ENCODE measurements at places on chromosomes 1 and 21.

GRCh38 chr1:1230656-1231399 is 973 bp downstream of the SDF4 start:
- no peak for DNase-seq

- no peak for DNase-seq
These were observed 81.1 kb upstream of the TSPAN2 start for GRCh38 chr1:115170377-115170776.

DNA sequence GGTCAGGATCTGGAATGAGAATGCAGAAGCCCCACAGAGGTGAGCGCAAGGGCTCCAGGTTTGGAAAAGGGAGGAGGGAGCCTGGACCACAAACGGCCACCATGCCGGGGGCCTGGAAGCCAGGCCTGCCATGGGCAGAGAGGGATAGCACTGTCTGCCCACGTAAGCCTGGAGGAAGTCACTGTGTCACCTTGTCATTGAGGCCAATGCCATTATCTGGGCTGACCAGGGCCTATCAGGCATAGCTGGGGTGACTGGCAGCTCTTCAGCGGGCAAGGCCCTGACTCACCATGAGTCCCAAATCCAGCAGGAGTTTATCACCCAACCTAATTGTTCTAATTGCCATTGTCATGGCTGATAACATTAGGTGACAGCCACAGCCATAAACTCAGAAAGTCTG is 84.6 kb downstream of the MATN1 start:
- DNase-seq = no peak

DNA sequence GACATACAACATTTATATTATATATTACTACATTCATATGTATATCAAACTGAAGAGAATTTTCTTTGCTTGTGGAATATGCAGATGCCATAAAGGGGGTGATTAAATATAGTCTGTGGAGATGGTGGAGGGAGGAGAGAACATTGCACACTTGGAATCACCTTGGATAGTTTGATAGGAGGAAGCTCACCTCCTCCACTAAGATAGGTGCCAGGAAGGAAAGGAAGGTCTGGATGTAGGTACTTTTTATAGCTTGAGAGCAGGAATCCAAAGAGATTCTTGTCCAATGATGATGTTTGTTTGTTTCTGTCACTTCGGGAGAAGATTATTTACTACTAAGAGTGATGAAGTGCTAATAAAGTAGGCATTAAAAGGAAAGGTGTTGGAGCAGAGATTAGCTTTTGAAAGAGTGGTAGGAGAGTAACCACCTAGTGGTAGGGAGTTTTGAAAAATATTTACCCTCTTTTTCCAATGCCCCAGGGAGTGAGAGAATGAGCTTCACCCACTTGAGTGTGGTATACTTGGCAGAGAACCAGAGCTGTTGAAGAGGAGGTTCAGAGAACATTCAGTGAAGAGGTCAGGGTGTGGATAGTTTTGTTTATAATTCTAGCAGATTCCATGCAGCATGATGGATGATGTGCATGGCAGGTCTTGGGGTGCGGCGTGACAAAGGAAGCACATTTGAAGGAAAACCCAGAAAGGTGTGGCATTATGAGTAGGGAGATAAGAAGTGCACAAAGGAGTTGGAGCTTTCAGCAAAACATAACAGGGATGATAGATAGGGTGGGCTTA is 145.0 kb downstream of the PATJ start:
- DNase-seq = no peak

DNA sequence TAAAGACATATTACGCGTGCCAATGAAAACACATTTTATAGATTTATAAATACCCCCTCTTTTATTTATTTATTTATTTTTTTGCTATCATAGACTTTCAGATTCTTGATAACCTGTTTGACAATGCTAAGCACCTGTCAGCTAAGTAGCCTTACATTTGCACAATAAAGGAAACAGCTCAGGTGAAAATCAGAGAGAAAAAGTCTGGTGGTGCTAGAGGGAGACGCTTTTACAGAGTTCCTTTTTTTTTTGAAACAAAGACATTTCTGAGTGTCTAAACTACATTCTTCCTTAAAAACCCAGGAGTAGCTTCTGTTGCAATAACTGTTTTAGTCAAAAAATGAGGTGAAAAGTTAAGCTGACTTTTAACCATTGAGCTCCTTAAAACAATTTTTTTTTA is 1611.6 kb downstream of the NCAM2 start:
- no peak for DNase-seq

- no peak for DNase-seq
These were observed 1.8 kb upstream of the KIF1B start for GRCh38 chr1:10208537-10208936.

DNA sequence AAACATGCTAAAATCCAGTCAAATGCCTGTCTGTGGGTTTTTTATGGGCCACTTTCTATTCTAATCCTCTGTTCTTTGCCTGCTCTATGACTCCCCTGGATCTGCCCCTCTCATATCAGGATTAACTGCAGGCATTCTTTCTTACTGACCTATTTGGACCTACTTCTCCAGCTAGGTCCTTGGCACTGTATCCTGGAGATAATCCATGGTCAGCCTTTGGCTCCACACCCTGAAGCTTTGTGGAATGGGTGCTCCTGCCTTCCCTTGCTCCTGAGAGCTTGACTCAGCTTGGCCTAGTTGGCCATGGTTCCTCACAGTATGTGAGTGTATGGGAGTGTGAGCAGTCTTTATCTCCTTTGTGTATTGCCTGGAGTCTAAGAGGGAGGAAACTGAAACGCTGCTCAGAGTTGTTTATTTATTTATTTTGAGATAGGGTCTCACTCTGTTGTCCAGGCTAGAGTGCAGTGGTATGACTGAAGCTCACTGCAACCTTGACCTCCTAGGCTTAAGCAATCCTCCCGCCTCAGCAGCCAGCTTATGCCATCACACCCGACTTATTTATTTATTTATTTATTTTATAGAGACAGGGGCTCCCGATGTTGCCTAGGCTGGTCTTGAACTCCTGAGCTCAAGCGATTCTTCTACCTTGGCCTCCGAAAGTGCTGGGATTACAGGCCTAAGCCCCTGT is 28.7 kb upstream of the CDC14A start:
- DNase-seq = no peak

GRCh38 chr1:91278754-91279153 is 125.9 kb downstream of the HFM1 start:
- DNase-seq = no peak

GRCh38 chr1:181513786-181514297 is 30.5 kb downstream of the CACNA1E start:
- no peak for DNase-seq

GRCh38 chr1:205680073-205680851 is at the start of gene SLC45A3:
TSS of gene SLC45A3 (minus strand) at chr1:205680509. CDS start at chr1:205664656, 15,853 bp downstream.
- DNase-seq = peak; percentile 24

- DNase-seq = peak; percentile 43
These were observed 38.0 kb downstream of the ZBTB8OS start for GRCh38 chr1:32612189-32612881.

DNA sequence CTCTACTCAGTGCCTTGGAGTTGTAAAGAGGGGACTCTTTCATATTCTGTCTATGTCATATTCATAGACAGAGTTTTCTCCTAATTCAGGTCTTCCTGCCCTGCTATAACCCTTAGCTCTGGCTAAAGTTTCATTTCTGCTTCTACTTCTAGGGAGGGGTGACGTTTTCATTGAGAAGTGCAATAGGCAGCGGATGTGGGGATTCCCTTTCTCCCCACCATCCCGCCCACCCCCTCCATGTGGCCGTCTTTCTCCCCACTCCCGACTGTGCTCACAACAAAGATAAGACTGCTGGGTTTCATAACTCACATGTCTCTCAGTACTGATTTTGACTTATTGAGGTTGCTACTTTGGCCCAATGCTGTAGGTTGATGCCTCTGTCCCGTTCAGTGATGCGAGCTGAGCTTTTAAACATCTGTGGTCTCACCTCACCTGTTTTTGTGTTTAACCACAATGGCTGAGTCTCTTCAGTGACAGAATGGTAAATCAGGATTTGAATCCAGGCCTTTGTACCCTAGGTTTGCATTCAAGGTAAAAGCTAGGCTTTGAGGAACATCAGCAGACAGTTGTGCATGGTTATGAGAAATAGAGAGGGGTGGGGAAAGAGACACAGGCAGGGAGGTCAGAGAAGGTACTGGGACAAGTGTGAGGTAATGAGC is 7.8 kb upstream of the KIF14 start:
- peak; percentile 54 for DNase-seq

DNA sequence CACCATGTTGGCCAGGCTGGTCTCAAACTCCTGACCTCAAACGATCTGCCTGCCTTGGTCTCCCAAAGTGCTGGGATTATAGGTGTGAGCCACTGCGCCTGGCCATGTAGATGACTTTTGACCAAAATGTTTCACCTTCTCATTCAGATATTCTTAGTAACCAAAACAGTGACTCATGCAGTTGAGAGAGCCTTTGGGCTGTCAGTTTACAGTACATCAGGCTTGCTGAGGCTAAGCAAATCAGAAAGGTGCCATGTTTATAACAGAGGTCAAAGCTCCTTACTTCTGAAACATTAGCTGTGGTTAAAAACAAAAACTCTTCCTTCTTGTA is 21.0 kb downstream of the CNIH4 start:
- peak; percentile 30 for DNase-seq

GRCh38 chr21:33780631-33781030 is 135.0 kb downstream of the ATP5PO start:
- DNase-seq = no peak

- DNase-seq = no peak
These were observed 127.9 kb downstream of the TIAM1 start for GRCh38 chr21:31216206-31216605.

DNA sequence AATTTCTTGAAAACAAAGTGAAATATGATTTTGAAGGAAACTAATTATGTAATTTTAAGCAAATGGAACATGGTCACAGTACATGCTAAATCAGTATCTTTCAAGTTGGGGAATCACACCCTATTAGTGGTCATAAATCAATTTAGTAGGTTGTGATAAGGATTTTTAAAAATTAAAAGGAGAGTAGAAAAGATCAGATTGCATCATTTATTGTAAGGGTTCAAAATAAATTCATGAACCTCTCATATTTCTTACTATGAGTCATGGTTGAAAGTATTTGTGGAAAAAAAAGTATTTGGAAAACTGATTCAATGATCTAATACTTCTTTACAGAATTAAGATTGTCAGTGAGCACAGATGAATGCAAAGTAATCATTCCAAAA is 14.6 kb downstream of the ADSS2 start:
- no peak for DNase-seq

- DNase-seq = no peak
These were observed 189.8 kb upstream of the LYPLAL1 start for GRCh38 chr1:218983848-218984247.

GRCh38 chr21:35019631-35020032 is 29.5 kb downstream of the RUNX1 start:
- no peak for DNase-seq

DNA sequence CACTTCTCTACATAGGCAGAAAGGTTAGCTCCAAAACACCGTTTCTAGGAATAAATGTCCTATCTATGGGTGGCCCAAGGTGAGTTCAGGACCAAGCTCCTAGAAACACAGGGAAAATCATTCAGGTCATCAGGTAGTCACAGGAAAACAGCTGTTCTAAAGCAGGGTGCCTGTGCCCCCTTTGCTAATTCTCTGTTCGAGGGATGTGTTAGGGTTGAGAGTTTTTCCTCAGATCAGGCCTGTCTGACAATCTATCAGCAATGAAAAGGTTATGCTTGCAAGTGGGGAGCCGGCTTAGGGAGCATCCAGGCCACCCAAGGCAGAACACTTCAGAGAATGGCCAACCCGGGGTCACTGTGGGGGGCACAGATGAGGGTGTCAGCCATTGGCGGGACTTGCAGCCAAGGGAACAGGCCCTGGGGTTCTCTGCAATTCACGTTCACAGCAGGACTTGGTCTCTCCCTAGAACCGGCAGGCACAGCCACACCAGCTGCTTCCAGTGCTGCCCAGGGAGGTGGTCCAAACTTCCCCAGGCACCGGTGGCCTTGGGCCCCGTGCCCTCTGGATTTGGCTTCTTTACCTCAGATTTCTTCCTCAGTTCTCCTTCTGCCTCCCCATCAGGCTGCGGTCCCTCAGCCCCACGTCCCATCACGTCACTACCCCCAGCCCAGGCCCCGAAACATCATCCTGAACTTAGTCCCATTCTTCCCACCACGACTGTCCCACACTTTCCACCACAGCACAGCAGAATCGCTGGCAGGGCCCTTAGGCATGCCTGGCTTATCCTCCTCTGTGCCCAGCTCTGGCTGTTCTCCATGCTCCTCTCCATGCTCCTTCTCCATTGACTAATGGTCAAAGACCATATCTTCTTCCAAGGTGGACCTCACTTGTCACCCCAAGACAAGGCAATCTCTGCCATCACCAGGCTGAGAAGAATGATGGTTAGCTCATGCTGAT is 11.0 kb downstream of the CD2 start:
- DNase-seq = no peak

- no peak for DNase-seq
These were observed 37.3 kb downstream of the AHDC1 start for GRCh38 chr1:27566462-27567145.

- peak; percentile 59 for DNase-seq
These were observed 45.4 kb downstream of the S100B start for GRCh38 chr21:46559291-46559983.

DNA sequence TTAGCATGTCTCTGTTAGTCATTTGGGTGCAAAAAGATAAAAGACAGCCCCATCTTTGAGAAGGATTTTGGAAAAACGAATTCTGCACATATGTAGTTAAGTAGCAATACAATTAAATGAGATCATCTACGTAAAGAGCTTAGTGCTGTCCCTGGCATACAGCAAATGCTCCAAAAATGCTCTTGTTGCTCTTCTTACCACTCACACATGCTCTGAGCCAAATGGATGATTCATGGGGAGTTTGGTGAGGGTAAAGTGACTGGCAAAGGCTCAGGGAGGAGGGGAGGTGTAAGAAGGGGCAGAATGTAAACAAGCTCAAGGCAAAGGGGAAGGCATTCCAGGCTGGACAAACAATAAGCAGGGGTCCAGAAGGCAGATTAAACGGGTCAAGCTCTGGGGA is 191.9 kb downstream of the AK5 start:
- DNase-seq = no peak

DNA sequence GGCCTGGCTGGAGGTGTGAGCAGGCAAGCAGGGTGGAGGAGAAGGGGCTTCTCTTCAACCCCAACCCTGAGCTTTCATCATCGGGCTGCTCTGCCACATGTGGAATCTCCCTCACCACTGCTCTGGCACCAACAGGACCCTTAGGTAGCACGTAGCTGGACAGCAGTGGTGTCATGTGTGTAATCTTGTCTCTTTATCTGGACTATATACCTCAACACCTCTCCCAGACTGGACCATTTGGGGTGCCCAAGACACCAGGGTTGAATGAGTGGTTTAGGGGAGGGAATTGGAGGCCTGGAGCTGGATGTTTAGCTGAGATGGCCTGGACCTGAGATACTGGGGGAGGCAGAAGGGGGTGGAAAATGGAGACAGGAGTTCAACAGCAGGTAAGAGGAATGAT is 63.0 kb downstream of the UBE2T start:
- no peak for DNase-seq

GRCh38 chr21:27805696-27806095 is 838.8 kb upstream of the ADAMTS5 start:
- no peak for DNase-seq

GRCh38 chr21:45971616-45972352 is 9.8 kb upstream of the COL6A1 start:
- no peak for DNase-seq

- no peak for DNase-seq
These were observed 34.2 kb downstream of the TRIM11 start for GRCh38 chr1:228372183-228373003.

All from CD4-positive, alpha-beta T cell treated with Interleukin-21 for 1 hour (primary cell).